ENCODE measurements at places on chromosomes 16 and 17. TPM values are rescaled to one million over a fixed set of nuclear protein-coding genes. Genes with fewer than 3 reads are reported as not detected.

Gene SSTR5
- 0.51 TPM for total RNA-seq

Gene CX3CL1
- total RNA-seq, result 0.35 TPM

Gene C17orf113
- total RNA-seq, result 0.62 TPM

Gene CDR2L
- 50.9 TPM for total RNA-seq

Gene CPHXL2
- total RNA-seq, result not detected

Gene FBXW10
- total RNA-seq, result 0.15 TPM

Gene CLEC3A
- not detected for total RNA-seq

Gene CDH11
- 111 TPM for total RNA-seq
